ENCODE measurements at places on chromosomes 1 and 21.

- H3K4me1 ChIP-seq, result no peaks in the 10 kb centered on the region
- H3K4me3 ChIP-seq, result no peak overlapping the region
- no peaks in the 10 kb centered on the region for H3K36me3 ChIP-seq
- no peak overlapping the region for H3K27ac ChIP-seq
- peak; percentile 53 for DNase-seq
- H3K27me3 ChIP-seq, result no peaks in the 10 kb centered on the region
These were observed 72.9 kb downstream of the LBR start for GRCh38 chr1:225354906-225355305.

DNA sequence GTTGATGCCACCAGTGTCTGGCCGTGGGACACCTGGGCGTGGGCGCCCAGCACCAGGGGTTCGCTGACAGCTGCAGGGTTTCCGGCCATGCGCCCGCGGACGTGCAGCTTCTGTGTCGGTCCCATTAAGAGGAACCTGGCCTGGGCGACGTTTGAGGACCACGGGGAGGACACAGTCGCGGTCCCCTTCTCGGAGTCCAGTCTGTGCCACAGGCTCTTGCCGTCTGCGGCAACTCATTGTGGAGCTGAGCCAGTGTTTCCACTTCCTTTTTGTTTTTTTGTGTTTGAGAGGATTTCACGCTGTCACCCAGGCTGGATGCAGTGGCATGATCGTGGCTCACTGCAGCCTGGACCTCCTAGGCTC lies 1.6 kb upstream of the C1orf159 start:
- H3K27me3 ChIP-seq, result peaks cover 15% of the 10 kb centered on the region
- no peak for DNase-seq
- H3K36me3 ChIP-seq, result peaks cover 11% of the 10 kb centered on the region

DNA sequence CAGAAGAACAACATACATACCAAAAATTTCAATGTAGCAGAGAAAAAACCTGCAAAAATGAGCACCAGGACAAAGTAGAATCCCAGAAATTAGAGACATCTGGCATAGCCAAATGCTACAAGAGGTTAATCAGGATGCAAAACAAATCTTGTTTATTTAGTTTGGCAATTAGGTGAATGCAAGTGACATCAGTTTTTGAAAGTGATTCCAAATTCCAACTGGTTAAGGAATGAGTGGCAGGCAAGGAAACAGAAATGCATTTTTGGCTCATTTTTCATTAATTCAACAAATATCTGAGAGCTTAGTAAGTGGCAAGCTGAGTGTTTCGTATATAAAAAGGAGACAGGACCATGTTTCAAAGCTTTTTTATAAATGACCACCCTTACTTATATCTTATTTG lies 21.3 kb downstream of the SCAF4 start:
- H3K27me3 ChIP-seq, result no peaks in the 10 kb centered on the region
- no peak overlapping the region for H3K27ac ChIP-seq

DNA sequence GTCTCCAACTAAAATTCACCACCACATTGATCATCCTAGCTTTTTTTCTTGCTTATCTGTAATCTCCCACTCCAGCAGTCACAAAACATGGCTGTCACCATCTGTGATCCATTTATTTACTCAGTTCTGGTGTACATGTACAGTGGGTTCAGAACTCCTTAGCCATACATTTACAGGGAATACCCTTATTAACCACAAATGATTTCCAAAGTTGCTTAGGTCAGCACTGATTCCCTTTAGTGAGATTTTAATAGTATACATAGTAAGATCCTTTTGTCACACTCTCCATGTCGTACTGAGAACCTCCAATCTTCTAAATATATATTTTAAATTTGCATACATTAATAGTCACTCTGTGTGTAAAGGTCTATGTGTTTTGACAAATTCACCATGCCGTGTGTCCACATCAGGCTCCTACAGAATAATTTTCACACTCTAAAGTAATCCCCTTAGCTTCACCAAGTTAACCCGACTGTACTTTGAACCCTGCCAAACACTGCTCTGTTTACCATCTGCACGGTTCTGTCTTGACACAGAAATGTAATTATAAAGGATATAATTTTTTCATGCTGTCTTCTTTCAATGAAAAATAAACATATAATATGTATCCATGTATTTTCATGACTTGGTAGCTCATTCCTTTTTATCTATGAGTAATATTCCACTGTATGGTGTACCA lies 473.6 kb upstream of the ZP4 start:
- H3K36me3 ChIP-seq, result no peaks in the 10 kb centered on the region
- H3K27ac ChIP-seq, result no peak overlapping the region
- H3K27me3 ChIP-seq, result no peaks in the 10 kb centered on the region
- H3K4me1 ChIP-seq, result no peaks in the 10 kb centered on the region

DNA sequence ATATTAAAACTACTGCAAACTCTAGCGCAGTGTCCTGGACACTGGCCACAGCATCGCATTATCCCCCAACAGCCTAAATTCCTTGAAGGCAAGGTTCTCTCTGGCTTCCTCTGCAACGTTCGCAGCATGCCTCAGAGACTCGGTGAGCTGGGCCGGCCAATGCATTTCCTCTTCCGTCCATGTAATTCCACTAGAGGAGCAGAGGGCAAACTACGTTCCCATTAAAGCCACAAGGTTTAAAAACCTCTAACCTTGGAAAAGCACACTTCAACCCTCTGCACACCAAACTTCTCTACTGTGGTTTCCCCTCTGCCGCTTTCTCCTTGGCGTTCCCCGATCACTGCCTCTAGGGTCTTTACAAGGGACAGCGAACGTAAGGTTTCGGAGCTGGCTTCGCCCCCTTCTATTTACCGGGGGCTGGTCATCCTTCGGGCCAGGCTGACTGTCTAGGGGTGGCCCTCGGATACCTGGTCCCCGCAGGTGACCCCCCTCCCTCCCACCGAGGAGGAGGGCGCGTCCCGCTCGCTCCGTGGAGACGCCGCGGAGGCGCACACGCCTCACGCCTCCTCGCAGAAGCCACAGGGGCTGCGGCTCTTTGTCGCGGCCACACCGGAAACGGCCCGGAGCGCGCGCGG lies 456 bp upstream of the SMYD2 start:
- peak overlapping the region; percentile 95 for H3K27ac ChIP-seq
- H3K36me3 ChIP-seq, result peaks cover 7% of the 10 kb centered on the region
- peaks cover 9% of the 10 kb centered on the region for H3K4me1 ChIP-seq
- peak; percentile 61 for DNase-seq
- peak overlapping the region; percentile 85 for H3K4me3 ChIP-seq
- no peaks in the 10 kb centered on the region for H3K27me3 ChIP-seq
